SHP77 (cell line): ENCODE measurements at places on chromosomes 4 and X.

DNA sequence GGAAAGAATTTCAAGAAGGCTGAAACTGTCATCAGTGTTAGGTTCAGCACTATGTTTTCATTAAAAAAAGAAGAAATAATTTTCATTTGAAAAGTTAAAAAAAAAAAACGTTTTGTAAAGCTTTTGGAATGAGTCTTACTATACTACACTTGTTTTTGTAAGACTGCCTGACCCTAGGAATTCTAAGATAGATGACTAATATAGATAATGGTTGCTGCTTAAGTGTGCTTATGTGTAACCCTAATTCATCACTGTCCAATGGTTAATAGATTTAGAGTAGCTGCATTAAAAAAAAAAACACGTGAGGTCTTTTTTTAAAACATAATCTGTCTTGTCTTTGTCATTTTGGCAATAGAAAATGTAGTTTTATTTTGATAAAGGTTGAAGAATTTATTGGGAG, 323.2 kb downstream of the IL1RAPL1 start:
- DNase-seq, result no peak

DNA sequence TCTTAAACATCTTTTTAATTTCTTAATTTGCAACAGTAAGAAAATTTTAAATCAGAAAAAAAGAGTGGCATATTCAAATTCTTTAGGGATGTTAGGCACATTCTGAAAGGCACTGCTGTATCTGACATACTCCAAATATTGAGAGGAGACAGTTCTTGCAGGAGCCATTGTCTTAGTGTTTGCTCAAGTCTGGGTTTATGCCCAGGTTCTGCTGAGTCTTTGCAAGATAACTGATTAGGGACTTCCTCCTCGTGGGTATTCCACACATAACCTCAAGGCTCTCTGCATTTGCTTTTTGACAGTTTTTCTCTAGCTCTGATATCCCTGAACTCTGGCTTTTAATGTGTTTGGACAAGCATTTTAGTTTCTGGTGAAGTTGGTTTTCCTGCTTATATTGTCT, 52.6 kb downstream of the RPS3A start:
- DNase-seq, result no peak

- DNase-seq, result no peak
Measured at GRCh38 chr4:94577136-94577535, 125.4 kb downstream of the PDLIM5 start.

DNA sequence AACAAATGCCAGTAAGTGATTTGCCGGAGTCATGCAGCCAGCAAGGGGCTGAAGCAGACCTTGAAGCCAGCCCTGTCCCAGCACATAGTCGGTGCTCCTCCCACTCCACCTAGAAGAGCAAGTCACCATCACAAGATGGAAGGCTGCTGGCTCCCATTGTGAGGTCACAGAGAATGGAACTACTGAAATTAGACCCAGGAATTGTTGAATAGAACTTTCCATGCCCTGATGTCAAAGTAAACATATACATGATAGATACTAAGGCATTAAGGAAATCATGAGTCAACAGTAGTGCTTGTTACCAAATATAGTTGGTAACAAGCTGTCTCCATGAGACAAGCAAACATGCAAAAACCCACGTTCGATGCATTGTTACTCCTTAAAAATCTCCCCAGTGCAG, 177.1 kb upstream of the MID1 start:
- DNase-seq, result no peak

DNA sequence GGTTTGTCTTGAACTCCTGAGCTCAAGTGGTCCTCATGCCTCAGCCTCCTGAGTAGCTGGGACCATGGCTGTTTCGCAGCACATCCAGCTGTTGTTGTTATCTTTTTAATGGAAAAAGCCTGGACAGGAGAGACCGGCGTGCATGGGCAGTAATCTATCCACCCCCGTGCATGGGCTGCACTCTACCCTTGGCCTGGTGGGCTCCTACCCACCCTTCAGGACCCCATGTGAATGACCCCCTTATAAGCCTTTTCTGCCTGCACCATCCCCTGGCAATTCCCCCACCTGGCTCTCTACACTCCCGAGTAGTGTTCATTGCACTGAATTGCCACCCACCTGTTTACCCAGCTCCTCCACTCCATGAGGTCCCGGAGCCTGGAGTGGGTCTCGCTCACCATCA, 18.9 kb upstream of the HTRA3 start:
- no peak for DNase-seq

DNA sequence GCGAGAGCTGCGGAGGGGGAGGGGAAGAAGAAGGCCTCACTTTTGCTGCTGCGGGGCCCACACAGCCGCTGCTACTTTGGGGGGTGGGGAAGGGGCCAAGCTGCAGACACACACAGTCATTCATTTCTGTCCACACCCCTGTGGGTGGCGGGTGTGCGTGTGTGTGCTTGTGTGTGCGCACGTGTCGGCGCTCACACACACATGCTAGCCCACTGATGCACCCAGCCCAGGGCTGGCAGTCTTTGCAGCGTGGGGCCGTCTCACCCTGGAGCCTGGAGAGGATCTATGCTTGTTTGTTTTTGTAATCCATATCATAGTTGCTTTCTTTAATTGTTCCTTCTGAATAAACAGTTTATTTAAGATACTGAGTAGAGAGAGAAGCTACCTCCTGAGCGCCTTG, 4.0 kb downstream of the DUSP9 start:
- no peak for DNase-seq

- DNase-seq, result no peak
Measured at GRCh38 chr4:78038704-78039103, 18.4 kb upstream of the FRAS1 start.

DNA sequence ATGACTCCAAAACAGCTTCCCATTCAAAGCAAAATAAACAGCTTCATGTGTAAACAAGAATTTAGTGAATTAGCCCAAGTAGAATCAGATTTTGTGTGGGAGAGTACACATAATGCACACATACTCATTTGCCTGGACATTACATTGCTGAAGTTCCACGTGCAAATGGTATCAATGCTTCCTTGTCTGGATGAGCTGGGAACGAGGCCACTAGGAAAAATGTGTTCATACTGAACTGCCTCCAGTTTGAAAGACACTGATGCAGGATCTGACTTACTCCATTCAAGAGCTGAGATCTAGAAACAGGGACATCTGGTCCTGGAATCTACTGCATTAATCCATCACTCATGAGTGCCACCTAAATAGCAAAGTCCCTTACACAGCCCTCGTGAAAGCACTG, 228.0 kb downstream of the APBB2 start:
- no peak for DNase-seq

- DNase-seq, result no peak
Measured at GRCh38 chr4:180790471-180790870, 1452.7 kb upstream of the TENM3 start.

- no peak for DNase-seq
Measured at GRCh38 chr4:144411700-144412099, 234.3 kb upstream of the HHIP start.

GRCh38 chrX:40043895-40044294, 53.9 kb downstream of the BCOR start:
- no peak for DNase-seq

DNA sequence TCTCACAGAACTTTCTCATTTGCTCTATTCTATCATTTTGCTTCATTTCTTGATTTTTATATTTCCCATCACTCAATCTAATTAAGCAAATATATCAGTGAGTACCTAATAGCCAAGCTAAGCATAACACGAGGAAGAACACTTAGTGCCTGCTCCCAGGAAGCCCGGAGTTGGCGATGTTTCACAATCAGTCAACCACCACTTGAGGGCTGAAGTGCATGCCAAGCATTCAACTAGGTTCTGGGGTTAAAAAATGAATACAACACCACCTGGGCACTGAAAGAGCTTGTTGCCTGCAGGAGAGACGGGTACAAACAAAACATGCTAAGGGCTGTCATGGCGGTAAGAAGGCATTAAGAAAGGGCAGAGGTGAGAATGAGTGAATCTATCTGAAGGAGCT, 47.5 kb downstream of the UCHL1 start:
- DNase-seq, result no peak

GRCh38 chr4:134147941-134148340, 53.6 kb downstream of the PABPC4L start:
- no peak for DNase-seq

DNA sequence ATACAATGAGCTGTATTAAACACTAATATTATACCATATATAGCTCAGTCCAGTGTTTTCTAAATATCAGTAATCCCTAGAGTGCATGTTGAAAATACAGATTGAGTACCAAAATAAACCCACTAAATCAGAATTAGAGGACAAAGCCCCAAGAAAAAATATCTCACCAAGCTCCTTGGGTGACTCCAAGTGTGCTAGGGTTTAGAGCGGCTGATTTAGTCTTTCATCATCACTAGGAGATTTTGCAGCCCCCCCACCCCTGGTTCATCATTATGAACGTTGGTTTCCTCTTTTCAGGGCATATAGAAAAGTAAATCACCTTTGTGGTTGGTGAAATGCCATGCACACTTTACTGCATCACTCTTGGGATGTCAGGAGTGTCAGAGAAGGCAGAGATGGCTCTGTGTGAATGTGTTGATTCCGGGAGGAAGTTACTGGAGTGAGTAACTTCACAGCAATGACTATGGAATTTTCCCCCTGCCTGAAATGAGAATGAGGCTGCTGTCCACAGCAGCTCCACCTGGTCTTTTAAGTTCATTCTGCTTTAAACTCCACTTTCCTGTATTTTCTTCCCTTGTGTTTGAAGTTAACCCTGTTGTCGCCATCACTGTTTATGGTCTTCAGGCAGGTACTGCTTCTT, 25.2 kb upstream of the ANAPC4 start:
- no peak for DNase-seq

DNA sequence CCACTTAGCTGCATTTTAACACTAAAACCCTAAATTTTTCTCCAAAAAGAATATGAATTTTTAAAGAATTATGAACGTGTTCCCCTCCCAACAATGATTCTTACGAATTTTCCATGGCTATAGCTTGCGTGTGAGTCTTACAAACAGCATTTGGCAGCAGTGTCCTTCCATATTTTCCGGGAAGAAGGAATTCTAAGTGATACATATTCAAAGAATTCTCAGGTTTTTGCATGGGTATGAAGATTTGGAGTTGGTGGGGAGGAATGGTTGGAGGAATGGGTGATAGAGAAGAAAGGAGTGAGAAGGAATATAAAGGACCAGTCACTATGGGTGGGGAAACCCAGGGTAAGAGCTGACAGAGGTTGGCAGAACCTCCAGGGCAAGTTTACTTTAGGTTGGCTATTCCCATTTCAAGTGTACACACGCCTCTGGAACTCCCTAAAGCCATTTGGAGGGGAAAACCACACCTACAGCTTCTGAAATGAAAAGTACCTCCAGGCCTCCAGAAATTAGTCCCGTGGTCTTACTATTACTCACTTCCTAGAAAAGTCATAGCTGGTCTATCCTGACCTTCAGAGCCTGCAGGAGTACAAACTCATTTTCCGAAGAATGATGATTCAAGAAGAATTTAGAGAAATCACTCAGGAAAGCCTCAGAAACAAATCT, 420.8 kb upstream of the DIPK2B start:
- DNase-seq, result no peak

DNA sequence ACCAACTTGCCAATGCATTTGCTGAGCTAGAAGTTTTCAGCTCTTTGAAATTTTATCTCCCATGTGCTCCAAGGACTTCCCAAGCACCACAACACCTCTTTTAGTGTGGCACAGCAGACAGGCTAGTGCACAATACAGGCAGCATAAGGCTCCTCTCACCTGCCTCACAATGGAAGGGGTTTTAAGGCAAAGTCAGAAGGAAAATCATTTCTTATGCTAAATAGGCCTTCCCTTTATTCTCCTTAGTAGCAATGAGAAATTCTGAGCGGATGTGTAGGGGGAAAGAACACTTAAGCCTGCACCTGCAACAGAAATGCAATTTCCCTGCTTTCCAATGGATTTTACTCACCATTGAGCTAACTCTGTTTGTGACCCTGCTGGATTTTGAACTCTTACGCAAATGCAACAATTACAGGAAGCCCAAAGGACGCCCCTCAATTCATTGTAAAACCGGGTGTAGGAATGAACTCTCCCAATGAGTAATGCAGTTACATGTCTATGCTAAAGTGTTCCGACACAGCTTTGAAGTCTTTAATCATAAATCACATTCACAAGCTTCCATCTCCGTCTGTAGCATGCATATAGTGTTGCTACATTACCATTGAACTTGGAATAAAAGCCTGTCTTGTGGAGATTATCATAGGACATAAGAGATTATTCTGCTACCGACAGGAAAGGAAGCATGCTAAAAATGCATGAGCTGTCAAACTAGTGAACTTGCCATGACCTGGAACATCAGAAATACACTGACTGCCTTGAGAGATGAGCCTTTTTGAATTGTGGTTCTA, 1084.9 kb downstream of the RPA4 start:
- DNase-seq, result no peak

GRCh38 chrX:47518144-47518543, 35.1 kb upstream of the ZNF41 start:
- DNase-seq, result no peak

DNA sequence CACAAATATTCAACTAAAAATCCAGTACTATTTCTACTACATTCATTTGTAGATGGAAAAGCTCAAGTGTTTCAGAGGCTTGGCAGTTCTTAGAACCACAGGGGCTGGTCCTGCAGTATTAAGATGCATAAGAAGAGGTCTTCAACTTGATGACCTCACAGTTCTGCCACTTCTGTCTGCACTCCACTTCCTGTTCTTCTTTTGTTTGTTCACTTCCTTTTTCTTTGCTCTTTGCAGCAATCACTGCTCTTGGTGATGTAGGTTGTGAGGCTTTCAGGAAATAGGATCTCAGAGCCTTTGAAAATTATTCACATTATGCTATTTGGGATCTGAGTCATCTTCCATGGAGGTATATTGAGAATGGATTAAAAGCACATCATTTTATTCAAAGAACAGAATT, 602.0 kb upstream of the CPEB2 start:
- DNase-seq, result no peak

DNA sequence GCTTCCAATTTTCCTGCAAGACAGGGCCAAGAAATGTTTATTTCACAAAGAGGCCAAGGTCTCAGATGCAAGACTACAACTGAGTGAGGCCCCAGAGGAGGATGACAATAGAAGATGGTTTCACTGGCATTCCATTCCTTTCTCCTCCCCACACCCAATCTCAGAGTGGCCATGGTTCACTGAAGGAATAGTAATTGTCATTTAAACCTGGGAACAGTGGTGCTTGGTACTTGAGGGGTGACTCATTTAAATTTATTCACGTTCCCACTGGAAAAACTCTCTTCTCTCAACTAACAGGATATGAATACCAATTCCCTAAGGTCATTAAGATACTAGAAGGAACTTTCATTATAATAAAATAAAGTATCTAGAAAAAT, 35.3 kb upstream of the CXCL8 start:
- no peak for DNase-seq

DNA sequence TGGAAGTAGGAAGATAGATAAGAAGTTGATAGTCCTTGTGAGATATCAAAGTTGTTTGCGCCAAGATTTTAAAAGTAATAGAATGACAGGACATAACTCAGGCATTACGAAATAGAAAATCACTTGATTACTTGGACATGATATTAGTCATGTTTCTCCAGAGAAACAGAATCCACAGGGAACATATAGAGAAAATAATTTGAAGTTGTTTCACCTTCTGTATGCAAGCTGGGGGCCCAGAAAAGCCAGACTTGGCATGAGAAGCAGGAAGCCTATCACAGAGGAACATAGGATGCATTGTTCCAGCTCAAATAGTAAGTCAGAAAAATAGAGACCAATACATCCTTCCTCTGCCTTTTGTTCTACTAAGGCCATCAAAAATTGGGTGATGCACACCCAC, 715.9 kb downstream of the TECRL start:
- no peak for DNase-seq
